ENCODE measurements at places on chromosomes 6 and 20. TPM values are rescaled to one million over a fixed set of nuclear protein-coding genes. Genes with fewer than 3 reads are reported as not detected.

GRCh38 chr6:112911959-112912358, 564.8 kb downstream of the RFPL4B start:
- no peak for DNase-seq

DNA sequence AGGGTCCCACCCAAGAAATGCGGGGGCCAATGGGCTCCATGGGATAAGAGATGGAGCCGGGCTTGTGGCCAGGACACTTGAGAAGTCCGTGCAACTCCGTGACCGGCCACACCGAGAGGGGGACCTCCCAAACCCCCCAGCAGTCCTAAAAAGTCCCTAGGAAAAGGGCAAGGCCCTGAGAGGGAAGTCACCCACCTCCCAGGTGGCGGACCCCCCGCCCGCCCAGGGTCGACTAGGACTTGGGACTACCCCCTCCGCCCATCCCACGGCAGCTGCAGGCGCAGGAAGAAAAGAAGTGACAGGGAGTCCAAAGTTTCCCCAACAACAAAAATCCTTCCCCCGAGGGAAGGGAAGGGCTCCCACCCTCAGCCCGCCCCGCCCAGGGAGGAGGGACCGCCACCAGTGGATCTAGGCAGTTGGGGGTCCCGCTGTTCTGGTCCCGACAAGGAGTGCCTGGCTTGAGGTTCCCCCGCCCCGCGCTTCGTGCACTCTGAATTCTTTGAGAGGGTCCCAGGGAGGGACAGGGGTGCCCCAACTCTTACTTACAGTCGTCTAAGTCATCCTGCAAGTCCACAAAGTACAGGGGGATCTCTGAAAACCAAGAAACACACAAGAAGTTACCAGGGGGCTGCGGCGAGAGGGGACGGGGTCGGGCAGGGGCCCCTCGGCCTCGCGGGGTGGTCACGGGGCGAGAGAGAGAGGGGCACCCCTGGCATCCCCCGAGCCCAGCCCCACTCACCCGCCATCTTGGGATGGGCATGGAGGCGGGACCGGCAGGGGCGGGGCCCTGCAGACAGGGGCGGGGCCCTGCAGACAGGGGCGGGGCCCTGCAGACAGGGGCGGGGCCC, 611 bp upstream of the RAB22A start:
- peak; percentile 11 for DNase-seq

GRCh38 chr6:36975231-36976006, 10.6 kb downstream of the MTCH1 start:
- DNase-seq: no peak

DNA sequence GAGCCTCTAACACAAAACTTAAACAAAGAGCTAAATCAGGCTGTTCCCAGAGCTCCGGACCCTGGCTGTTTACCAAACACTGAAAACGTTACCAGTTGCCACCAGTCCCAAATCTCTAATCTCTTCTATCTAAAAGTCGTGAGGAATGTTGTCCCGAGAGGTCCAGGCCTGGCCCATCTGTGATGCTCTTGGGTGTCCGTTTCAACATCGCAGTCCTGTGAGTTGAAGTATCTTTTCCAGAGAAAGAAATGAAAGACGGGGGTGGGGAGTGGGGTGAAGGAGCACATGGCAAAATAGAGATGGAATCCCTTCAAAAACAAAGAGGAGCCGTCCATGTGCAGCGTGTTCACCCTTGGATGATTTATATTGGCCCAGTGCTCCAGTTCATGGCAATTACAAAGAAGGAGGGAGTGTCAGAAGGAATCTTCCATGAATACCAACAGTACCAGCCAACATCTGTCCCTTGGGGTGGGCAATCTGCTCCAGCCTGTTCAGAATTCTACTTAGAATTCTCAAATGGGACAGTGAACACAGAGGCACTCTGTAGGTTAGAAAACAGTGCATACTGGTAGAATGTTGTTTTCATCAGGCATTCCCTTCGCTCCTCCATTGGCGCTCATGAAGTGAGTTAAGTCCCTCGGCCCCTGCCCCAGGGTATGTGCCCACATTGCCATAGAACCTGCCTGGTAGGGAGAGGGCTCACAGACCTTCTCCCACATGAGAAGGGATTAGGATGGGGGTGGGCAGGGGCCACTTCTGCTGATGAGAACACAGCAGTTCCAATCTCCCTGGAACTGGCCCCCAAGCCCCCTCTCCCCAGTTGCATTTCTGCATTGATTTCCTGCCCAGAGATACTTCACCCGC, 112.1 kb downstream of the LY86 start:
- no peak for DNase-seq

The CD93 gene
- 0.02 TPM for polyA plus RNA-seq

The CRISP3 gene
- not detected for polyA plus RNA-seq

The SS18L1 gene
- 6.8 TPM for polyA plus RNA-seq

DNA sequence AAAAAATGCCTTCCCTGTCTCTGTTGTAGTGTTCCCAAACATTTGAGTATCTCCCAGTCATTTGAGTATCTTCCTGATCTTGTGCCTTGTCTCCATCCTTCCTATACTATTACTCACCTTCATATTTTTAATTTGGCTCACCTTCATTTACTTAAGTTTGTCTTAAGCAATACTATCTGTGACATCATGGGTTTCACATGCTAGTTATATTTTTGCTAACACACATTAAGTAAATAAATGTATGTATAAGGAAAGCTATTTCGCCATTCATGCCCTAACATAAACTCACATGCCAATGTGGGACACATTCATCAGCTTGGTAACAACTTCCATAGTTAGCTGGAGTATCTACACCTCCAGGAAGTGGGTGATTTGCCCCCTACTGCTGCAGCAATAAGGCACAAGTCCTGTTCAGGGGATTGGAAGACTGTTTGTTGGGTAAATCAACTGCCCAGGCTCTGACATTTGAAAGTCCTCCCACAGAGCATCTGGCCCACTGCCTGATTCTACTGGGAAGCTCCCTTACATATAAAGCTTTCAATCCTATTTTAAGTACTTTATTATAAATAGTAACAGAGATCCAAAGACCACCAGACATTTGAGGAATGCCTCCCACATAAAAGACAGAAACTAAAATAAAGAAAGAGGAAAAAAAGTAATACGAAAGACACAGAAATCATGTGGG, 132.3 kb downstream of the ISM1 start:
- no peak for DNase-seq

DNA sequence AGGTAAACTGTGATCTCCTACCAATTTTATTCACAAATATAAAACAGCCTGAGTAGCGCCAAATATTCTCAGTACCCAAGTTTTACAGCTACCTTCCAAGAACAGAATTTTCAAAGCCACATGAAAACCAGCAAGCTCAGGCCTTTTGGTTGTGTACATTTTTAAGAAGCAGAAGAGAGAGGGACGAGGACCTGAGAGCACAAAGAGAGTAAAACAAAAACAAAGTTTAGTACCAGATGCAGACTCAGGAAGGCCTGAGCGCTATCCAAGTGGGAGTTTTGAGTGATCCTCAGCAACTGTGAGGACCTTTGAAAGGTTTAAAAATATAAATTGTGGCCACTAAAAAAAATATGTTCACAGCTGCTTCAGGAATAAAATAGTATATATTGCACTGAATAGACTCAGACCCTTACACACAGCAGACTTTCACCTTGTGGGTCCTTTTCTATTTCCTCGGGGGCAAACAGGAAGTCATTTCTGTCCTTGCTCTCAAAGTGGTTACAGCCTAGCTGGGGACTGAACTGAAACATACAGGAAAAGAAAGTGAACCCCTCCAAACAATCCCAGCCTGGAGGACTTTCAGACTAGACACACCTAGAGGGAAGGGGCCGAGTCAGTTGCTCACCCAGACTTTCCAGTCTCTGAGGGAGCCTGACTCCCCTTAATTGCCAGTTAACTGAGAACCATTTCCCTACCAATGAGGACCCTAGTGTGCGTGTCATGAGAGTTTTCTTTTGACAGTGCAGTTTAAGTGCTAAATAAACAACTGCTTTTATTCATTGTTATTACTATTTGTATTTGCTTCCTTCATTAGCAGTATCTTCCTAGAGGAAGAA, 48.5 kb upstream of the NT5E start:
- DNase-seq: no peak

- no peak for DNase-seq
Measured at GRCh38 chr6:41306187-41306854, 19.8 kb upstream of the TREM1 start.

GRCh38 chr6:144744720-144745119, 459.6 kb downstream of the UTRN start:
- DNase-seq: no peak

- DNase-seq: no peak
Measured at GRCh38 chr6:134035823-134036296, 16.6 kb downstream of the SLC2A12 start.

- DNase-seq: no peak
Measured at GRCh38 chr20:5835321-5835821, 85.2 kb downstream of the SHLD1 start.

- peak; percentile 43 for DNase-seq
Measured at GRCh38 chr6:160973311-160974250, 18.0 kb upstream of the MAP3K4 start.

DNA sequence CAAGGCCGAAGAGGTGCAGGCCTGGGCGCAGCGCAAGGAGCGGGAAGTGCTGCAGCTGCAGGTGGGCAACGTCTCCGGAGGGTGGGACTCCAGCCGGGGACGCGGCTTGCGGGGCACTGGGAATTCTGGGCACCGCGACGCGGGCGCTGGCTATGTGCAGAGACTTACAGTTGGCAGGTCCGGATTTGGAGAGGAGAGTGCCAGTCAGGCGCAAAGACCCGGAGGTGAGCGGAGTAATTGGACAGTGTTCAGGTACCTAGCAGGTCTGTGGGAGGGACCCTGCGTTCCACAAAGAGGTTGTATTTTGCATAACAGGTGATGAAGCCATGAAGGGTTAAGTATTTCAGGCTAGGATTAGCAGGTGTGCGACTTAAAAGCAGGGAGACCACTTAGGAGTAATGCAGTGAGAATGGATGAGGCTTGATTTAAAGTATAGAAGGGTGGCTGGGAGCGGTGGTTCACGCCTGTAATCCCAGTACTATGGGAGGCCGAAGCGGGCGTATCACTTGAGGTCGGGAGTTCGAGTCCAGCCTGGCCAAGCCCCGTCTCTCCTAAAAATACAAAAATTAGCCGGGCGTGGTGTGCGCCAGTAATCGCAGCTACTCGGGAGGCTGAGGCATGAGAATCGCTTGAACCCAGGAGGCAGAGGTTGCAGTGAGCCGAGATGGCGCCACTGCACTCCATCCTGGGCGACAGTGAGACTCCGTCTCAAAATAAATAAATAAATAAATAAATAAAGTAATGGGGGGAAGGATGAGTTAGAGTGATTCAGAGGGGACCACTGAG, 1.0 kb downstream of the MRPS26 start:
- no peak for DNase-seq

DNA sequence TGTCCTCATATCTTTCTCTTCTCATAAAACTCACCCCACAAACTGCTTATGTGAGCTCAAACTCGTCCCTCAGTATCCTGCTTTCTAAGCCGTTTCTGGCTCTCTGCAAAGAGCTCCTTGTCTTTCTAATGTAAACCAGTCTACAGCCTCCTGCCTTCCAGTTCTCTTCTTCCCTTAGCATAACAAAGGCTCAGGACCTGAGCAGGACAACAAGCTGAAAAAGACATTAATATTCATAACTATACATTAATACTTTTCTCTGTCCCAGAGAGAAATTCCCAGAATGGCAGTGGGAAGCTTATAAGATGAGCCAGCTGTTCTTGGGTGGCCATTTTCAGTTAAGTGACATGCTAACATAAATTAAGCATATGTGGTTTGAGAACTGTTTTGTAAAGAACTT, 207.0 kb upstream of the TCF21 start:
- no peak for DNase-seq

DNA sequence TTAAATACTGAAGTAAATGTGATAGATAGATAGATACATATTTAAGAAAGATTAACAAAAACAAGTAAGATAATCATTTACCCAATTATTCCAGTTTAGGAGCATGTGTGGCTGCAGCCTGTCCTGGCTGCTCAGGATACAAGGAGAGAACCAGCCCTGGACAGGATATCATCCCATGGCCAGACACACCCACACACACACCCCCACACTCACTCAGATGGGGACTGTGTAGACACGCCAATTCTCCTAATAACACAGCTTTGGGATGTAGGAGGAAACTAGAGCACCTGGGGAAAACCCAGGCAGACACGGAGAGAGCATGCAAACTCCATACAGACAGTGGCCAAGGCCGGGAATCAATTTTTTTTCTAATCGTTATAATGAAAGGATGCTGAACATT, 45.6 kb downstream of the GFOD1 start:
- no peak for DNase-seq

The PACSIN1 gene
- polyA plus RNA-seq: 0.04 TPM

The LZTS3 gene
- 2.0 TPM for polyA plus RNA-seq

DNA sequence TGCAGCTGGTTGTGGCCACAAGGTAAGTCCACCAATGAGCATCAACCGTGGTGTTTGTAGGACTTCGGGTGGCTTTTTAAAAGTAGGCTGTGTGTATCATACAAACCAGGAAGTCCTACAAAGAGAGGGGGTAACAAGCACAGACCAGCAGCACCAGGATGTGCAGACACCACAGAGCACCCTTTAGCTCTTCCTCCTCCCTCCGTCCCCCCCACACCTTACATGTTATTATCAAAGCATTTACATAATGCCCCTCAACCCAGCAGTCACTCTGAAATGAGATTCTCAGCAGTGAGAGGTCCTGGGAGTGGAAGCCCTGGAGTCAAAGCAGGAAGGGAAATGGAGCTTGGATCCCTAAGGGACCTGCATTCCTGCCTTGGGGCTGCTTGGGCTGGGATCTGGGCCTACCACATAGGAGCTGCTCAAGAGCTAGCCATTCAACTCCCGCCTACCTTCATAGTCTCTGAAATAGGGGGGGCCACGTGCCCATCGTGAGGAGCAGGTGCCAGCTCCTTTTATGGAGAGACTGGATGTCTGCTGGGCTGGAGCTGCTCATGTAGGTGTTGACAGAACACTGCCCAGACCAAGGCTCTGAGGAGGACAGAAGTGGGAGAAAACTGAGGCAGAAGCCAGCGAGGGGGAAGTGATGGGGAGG, 90.6 kb downstream of the PSMB1 start:
- DNase-seq: no peak

The CAPN11 gene
- 0.04 TPM for polyA plus RNA-seq

- no peak for DNase-seq
Measured at GRCh38 chr20:35049776-35050352, 42.7 kb downstream of the TRPC4AP start.

The SLC17A4 gene
- polyA plus RNA-seq: not detected

- peak; percentile 71 for DNase-seq
Measured at GRCh38 chr6:157143171-157143889, 180.0 kb downstream of the TMEM242 start.

The FRS3 gene
- 2.2 TPM for polyA plus RNA-seq

DNA sequence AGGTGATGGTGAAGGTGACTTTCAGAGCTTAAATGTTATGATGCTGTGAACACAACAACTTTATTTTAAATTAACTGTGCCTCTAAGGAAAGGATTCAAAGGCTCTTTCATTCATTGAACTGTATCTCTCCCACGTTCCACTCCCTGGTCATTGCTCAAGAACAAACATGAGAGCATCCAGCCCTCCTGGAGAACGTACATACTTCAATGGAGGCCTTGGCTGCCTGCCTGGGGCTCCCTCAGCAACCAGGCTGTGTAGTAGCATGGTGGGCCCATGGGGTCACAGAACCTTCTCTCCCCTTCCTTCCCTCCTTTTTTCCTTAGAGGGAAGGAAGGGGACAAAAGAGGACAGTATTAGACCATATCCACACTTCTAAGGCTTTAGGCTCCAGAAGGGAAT, 234.3 kb downstream of the CDC5L start:
- no peak for DNase-seq

Data from AG04450 (cell line).